ENCODE measurements at places on chromosomes 2 and 18.

- DNase-seq: peak; percentile 44
Observed at GRCh38 chr2:142165790-142166189, 35.0 kb upstream of the LRP1B start.

- DNase-seq: peak; percentile 50
Observed at GRCh38 chr2:26346454-26347053, at the start of gene ADGRF3. Gene ADGRF3, minus strand, starts transcription at chr2:26346789. Its CDS starts 555 bp downstream, at chr2:26346234.

GRCh38 chr18:35547008-35547605, 34.4 kb upstream of the GALNT1 start:
- DNase-seq: no peak

DNA sequence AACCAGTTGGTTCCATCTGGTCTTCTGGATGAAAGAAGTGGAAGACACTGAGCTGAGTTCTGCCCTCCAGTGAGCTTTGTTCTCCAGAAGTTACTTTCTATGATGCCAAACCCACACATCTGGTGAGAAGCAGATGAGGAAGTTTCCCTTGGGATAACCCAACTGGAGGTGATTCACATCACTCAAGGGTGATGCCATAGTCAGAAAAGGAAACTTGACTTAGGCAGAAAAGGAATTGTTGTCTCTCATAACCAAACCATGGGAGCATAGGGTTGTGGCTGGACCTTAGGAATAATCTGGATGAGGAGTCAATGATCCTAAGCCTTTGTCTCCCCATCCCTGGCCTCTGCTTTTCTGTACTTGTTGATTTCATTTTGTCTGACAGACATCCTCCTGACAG, 43.7 kb downstream of the CDC42EP3 start:
- DNase-seq: no peak

DNA sequence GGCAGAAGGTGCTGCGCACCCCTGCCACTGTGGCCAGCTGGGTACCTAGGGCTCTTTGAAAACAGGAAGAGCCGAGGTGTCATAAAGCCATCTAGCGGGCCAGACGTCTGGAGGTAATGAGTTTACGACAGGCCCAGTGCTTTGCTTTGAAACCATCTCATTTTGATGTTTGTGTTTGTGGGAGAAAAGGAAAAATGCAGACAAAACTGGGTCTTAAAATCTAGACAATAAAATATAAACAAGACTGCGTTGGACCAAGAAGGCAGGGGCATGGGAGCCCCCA, 3.2 kb downstream of the HOXD9 start:
- DNase-seq: no peak

GRCh38 chr2:55437515-55438390, 18.1 kb upstream of the CCDC88A start:
- no peak for DNase-seq

DNA sequence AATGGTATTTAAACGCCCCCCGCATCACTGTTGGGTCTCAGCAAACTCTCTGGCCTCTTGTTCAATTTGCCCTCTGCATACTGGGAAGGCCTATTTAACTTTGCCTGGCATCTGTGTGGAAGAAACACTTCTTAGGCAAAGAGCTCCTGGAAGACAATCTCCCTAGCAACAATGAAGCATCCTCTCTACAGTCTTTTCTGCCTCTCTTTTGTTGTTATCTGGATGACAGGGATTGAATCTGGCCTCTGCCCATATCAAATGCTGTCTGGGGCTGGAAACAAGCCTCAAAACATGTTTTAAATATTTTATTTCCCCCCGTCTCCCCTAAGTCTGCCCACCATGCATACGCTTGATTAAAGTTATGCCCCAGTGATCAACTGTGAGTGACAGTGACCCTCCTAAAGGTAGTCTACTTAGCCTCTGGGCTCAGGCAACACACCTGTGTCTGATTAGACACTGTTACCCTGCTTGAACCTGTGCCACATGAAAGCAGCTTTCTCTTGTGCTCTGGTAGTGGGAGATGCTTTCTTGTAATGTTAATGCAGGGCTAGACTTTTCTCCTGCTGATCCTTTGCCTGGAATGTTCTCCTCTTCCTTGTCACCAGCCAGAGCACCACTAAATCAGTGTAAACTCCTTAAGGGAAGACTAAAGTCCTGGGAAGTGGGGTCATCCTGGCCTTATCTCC, 34.9 kb downstream of the CDC42EP3 start:
- no peak for DNase-seq

GRCh38 chr2:157125685-157126084, 131.8 kb upstream of the GALNT5 start:
- no peak for DNase-seq

GRCh38 chr18:2880473-2880872, 33.7 kb downstream of the EMILIN2 start:
- no peak for DNase-seq

GRCh38 chr2:125684256-125684655, 971.7 kb upstream of the GYPC start:
- no peak for DNase-seq

- no peak for DNase-seq
Observed at GRCh38 chr2:59578349-59578748, 975.1 kb downstream of the BCL11A start.

GRCh38 chr2:86420913-86421312, 20.3 kb upstream of the KDM3A start:
- DNase-seq: no peak

DNA sequence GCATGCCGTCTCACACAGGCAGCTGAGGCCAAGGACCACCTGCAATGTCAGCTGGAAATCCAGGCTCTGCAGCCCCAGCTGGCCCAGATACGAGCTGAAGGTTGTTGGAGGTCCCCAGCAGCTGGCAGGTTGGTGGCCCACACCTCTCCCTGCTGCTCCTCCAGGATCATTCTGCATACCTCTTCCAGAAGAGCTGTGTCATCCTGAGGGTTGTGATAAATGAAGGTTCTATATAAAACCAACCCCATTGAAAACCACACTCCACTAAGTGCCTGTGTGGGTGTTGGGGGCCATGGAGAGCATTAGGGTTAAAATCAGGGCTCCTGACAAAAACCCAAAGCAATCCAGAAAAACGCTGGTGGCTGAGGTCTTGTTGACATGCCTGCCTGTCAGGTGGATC, 50.4 kb downstream of the C1QL2 start:
- no peak for DNase-seq

DNA sequence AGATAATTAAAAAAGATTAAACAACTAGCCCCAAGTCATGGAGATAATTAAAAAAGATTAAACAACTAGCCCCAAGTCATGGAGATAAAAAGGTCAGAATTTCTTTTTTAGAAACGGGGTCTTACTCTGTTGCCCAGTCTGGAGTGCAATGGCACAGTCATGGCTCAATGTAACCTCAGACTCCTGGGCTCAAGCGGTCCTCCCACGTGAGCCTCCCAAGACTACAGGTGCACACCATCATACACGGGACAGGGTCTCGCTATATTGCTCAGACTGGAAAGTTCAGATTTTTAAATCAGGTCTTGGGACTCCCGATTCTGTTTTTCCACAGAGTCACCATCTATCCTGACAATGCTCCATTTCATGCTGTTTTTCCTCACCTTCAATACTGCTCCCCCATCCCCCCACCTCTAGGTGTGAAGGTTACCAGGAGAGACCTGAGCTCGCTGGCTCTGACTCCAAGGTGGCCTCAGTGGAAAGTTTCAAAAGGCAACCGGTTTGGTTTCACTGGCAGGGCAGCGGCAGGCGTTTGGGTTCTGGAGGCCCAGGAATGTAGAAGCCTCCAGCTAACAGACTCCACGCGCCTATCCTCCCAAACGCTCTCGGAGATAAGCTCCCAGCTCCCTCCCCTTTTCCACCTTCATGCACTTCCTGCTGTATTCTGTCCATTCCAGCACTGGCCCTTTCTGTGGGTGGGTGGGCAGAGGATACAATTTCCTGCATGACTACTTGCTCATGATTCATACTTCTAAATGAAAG, 2.9 kb upstream of the SEMA4C start:
- DNase-seq: no peak

DNA sequence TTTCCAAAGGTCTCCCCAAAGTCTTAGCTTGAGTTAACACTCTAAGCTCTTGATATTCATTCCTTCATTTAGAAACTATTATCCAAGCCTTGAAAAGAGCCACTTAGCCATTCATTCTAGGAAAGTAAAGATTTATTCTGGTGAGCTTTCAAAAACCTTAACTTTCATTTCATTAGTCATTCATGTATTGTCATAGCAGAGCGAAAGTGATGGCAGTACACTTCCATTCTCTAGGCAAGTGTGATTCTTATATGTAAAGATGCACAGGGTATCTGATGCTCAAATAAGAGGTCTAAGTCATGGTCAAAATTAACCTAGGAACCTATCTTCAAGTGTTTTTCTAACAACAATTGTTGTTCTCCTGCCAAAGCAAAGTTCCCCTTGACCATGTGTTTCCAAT, 553.0 kb upstream of the FANCL start:
- no peak for DNase-seq

DNA sequence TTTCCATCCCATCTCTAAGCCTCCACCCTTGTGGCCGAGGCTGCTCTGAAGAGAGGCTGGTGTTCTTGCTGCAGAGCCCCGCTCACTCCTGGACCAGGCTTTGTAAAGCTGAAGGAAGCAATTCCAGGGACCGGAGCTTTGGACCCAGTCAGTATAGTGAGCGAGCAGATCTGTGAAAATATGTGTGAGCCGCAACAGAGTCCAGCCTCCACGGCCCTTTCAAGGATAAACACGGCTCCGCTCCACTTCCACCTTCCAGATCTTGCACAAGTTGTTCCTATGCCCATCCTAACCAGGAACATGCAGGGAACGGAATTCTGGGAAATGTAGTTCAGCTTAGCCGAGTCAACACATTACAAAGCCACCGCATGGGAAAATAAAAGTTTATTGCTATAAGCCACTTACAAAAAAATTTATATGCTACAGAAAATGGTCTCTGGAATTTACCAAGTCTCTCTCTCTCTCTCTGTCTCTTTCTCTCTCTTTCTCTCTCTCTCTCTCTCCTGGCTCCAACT, 151.7 kb upstream of the ZNF521 start:
- peak; percentile 26 for DNase-seq

- DNase-seq: peak; percentile 3
Observed at GRCh38 chr2:105537466-105537865, 138.6 kb upstream of the FHL2 start.

DNA sequence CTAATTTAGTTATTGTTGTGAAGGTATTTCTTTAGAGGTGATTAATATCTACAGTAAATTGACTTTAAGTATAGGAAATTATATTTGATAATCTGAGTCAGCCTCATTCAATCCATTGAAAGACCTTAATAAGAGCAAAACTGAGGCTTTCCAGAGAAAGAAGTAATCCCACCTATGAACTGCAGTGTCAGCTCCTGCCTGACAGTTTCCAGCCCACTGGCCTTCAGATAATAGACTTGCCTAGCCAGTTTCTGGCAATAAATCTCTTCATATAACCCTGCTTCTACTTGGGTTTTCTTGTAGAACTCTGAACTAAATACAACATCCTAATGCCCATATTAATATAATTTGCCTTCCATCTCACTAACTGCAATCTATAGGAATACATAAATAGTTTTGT, 437.9 kb upstream of the UBE2E3 start:
- DNase-seq: no peak

DNA sequence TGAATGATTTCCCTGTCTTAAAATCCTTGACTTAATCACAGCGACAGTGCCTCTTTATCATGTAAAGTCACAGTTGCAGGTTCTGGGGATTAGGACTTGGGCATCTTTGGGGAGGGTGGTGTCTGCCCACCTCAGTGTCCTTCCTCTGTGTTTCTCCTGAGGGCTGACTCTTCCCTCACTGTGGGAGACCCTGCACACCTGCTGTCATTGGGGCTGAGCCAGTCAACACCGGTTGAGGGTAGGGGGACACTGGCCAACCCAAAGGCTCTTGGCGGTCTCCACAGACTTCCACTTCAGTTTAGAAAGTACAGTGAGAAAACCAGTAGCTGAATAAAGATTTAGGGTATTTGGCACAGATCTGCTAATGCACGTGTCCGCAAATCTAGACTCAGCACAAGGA, 36.9 kb downstream of the AGAP1 start:
- DNase-seq: no peak

- DNase-seq: no peak
Observed at GRCh38 chr18:33421225-33421624, 19.3 kb downstream of the CCDC178 start.

GRCh38 chr2:17052001-17052400, 386.4 kb upstream of the CYRIA start:
- DNase-seq: no peak

DNA sequence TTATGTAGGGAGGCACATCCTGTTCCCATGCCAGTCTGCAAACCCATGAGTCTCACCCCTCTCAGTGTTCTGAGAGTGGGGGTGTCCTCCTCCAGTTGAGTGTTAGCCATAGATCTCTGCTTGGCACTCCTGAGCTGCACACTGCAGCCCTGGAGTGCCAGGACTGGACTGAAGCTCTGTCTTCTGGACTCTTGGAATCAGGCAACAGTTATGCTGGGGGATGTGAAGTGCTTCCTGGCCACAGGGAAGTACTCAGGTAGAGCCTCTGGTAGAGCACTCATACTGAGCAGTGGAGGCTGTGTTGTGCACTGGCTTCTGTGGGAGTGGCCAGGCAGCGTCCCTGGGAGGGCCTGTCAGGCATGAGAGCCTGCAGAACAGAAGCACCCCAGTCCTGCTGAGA, 43.0 kb downstream of the SERPINB7 start:
- no peak for DNase-seq

DNA sequence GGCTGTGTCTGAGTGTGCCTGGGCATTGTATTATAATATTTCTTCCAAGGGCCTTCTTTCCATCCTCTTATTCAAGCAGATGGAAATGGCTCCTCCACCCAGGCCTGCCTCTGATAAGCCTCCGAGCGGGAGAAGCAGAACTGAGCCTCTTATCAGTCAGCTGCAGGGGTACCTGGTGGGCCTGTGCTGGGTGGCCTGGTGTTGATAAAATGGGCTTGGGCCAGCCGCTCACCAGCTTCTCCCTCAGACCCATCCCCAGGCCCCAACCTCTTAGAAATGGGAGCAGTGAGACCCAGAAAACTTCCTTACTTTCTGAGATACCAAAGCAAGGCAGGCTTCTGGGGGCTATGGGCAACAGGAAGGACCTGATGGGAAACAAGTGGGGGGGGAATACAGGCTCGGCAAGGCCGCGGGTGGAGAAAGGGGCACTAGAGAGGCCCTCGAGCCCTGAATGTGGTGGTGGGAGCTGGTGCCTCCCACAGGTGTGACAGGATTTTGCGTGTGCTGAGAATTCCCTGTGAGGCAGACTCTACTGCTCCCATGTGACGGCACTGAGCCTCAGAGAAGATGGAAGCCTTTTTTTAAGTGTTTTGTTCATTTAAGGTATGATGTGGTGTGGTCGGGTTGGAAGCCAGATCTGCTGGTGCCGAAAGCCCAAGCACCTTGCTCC, 18.3 kb downstream of the GYPC start:
- no peak for DNase-seq

- no peak for DNase-seq
Observed at GRCh38 chr2:179724403-179724802, 137.0 kb downstream of the ZNF385B start.

DNA sequence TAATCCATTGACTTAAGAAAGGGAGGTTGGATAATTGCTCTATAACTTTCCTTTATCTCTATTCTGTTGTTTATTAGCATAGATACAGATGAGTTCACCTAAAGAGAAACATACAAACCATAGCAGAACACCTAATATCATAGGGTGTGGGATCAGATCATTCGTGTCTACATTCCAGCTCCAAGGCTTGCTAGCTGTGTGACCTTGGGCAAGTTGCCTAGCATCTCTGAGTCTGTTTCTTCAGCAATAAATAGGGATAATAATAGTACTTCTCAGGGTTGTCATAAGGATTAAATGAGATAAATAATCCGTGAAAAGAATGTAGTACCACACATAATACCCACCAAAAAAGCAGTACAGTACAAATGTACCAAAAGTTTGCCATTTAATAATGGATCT, 126.2 kb downstream of the PLB1 start:
- DNase-seq: no peak
